SK-N-SH (cell line): ENCODE measurements at places on chromosomes 7 and 10.
A peak's percentile ranks its signal among the peaks of the same experiment; 100 is the strongest.

- DNase-seq, result no peak
Measured at GRCh38 chr7:100728196-100728595, 5.2 kb upstream of the ZAN start.

- no peak for DNase-seq
Measured at GRCh38 chr7:114141415-114141814, 222.6 kb upstream of the PPP1R3A start.

DNA sequence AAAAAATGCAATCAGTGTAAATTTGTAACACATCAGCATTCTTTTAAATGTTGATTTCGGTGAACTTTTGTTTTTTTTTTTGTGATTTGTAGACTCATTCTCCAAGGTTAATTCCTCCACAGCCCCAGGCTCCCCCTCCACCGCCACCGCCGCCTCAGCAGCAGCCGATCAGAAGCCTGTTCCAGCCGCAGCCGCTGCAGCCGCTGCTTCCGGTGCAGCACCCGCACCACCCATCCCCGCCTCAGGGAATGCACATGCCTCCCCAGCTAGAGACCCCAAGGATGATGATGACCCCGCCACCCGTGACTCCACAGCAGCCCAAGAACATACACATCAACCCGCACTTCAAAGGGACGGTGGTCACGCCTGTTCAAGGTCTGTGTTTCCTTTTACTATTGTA, 66.6 kb downstream of the RBM33 start:
- no peak for DNase-seq

DNA sequence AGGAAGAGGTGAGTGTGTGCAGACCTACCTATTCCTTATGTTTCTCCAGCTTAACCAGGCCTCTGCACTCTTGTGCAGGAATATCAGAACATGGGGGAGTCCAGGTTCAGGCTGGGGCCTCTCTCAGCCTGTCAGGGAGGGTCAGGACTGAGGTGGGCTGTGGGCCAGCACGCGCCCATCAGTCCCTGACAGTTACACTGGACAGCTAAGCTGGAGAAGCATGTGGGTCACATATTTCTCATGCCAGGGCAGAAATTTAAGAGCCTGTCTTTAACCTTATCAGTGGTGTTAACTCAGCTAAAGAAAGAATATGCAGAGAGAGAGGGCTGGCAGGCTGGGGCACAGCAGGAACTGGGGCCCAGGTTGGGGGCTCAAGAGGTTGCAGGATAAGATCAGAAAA, 8.7 kb upstream of the POLD2 start:
- DNase-seq, result no peak

DNA sequence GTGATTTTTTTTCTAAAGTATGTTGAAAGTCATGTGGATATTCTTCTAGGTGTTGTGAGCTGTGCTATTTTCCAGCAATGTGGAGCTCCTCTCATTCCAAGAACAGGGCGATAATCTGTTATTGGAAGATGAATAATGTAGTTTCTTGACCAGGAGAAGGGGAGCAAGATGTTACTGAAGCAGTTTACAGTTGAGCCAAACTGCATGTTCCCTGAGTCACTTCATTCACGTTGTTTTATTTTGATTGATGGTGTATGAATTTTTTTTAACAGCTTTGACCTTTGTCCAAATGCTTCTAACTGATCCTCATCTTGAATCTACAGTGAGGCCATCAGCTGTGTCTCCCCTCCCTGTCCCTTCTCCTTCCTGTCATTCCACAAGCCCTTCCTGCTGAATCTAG, 277.1 kb upstream of the KLF6 start:
- DNase-seq, result no peak

DNA sequence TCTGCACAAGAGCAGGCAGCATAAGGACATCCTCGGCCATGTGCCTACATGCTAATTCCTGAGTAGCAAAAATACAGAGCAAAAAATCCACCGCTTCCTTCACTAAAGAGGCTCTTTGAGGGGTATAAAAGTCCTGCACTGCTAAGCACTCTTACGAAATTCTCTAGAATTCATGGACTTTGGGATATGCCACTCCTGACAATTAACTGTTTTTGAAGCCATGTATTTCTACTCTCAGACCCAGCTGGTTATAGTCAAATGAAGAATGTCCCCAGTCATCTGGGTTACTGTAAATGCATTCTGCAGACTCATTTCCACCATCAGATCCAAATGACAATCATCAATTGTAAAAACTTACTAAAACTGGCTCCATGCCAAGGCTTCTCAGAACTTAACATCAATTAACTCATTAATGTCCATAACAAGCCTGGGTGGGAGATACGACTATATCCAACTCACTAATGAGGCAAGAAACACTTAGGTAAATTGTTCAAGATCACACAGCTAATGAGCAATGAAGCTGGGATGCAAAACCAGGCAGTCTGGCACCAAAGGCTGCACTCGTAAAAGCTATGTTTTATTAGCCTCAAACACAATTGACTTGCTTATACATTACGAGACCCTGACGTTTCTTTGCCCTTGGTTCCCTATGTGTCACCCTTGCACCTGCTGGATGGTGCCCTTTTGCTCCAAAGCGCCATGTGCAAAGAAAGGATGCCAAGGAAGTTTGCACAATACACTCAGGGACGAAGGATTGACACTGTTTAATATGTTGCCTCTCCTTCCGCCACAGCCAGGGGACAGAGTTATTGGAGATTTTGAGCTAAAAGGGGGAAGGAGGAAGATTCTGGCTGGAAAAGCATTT, 250.4 kb downstream of the ELMO1 start:
- no peak for DNase-seq

DNA sequence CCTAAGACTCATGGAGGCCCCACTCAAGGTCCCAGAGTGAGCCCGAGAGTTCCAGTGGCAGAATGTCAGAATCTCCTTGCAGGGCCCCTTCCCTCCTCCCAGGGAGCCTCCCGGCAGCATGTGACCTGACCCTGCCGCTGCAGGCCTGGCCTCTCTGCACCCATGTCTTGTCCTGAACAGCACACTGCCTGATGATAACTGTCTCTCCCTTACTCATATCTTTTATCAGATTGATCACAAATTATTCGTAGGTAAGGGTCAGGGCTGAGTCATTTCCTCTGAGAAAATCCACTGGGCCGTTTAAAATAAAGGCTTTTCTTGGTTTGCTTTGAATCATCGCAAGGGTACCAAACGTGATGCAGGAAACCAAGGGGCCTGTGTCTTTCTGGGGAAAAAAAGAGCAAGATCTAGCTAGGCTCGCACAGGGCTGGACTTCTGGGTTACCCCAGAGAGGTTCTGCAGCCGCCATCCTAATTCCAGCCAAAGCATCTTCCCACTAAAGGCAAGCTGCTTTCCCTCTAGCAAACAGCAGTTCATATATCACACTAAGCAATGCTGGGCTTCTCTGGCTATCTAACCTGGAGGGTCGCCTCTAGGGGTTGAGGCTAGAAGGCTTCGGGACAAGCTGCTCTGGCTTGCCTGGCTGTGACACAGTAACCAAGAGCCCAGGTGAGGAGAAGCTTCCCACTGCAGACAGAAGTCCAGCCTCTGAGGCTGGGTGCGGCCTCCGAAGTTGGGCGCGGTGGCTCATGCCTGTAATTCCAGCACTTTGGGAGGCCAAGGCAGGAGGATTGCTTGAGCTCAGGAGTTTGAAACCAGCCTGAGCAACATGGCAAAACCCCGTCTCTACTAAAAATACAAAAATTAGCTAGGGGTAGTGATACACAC, 104.9 kb downstream of the SPDYE5 start:
- no peak for DNase-seq

- no peak for DNase-seq
Measured at GRCh38 chr10:71314694-71315225, 4.3 kb upstream of the SLC29A3 start.

- DNase-seq, result no peak
Measured at GRCh38 chr7:17374654-17375053, 76.2 kb downstream of the AHR start.

GRCh38 chr10:84988011-84988410, 659.6 kb downstream of the CCSER2 start:
- DNase-seq, result no peak

GRCh38 chr7:71995111-71995510, 417.0 kb downstream of the CALN1 start:
- no peak for DNase-seq

DNA sequence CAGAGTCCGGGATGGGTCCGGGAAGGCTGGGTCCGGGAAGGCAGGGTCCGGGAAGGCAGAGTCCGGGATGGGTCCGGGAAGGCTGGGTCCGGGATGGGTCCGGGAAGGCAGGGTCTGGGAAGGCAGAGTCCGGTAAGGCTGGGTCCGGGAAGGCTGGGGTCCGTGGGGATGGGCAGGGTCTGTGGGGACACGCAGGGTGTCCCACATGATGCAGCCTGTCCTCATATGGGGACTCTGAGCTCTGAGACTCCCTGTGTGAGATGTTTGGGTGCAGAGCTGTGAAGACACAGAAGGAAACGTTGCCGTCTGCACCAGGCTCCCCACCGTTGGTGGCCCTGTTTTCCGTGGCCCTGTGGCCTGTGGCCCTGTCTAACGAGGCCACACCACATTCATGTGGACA, 45.7 kb upstream of the ADGRA1 start:
- no peak for DNase-seq

DNA sequence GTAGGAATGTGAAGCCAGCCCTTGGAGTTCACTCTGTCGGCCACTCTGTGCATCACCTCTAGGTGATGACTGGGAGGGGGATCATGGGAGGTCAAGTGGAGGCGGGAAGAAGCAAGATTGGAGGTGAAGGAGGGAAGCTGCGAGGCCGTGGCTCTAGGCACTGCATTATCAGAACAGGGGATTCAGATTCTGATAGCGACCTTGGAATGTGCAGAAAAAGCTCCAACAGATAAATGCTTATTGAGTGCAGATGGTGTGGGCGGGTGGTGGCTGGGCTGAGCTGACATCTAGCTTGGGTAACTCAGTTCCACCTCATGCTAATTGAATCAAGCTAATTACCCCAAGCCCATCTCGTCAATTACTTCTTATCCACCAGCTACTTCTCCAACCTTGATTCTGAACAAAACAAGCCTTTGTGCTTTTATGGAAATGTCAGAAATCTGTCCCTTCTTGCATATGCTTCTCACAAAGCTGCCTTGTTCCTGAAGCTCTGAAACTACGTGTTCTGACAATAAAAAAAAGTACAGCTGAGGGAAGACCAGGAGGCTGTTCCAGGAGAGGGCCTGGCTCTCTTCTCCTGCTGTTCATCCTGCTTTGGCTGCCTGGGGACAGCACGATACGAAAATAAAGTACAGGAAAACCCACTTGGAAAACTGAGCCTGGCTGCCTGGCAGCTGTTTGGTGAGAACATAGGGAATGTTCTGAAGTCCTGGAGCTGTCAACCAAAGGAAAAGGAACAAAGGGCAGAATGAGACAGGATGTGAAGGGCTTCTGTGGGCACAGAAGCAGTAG, 27.5 kb downstream of the STRA8 start:
- peak; percentile 57 for DNase-seq

- DNase-seq, result no peak
Measured at GRCh38 chr10:44995581-44995913, 5.2 kb upstream of the ZNF22 start.

GRCh38 chr7:119572541-119572940, 700.4 kb upstream of the KCND2 start:
- no peak for DNase-seq

DNA sequence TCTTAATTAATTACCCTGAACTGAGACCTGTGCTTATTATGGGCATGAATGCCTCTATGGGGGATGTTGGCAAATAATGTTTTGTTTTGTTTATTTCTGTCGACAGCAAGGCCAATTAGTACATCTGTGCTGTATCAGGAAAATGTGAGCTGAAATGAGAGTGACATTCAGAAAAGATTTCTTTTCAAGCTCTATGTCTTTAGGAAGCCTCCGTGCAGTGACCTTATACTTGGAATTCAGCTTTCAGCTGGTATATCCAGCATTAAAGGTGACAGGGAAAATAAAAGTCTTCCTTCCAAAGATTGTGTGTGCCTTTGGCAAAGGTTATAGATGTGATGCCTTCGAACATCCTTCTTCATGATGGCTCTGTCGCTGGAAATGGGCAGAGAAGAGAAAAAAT, 1061.1 kb downstream of the SORCS3 start:
- DNase-seq, result no peak

GRCh38 chr7:155645662-155646061, 1.2 kb downstream of the RBM33 start:
- DNase-seq, result no peak

GRCh38 chr7:138587485-138587884, 113.7 kb downstream of the SVOPL start:
- no peak for DNase-seq

GRCh38 chr7:14507617-14508016, 394.9 kb downstream of the DGKB start:
- no peak for DNase-seq

- DNase-seq, result peak; percentile 3
Measured at GRCh38 chr10:57699944-57700343, 567.8 kb downstream of the IPMK start.

DNA sequence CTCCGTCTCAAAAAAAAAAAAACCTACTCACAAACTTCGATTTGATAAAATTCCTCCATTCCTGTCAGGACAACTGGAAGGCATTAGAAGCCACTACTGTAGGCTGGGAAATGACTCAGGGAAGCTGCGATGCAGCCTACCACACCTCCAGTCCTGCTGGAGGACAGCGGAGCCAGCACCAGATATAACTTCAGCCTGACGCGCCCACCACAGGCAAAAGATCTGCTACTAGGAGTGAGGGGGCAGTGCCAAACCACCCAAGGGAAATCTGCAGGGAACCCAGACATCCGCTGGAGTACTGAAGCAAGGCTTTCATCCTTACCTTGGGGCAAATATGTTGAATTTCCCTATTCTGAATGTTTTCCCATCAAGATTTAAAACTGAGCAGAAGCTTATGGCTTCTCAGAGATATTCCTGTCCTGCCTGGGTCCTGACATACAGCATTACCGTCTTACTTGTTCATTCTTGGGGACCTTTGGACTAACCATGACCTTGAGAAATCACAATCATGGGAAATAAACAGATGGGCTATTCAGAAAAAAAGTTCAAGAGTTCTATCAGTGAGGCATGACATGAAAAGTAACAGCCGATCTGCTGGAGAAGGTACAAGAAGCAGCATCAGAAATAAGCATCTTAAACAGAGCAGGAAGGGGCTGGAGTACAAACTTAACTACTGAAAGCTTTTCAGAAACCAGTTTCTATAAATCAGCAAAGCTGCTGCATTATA, 20.4 kb downstream of the BCCIP start:
- no peak for DNase-seq

DNA sequence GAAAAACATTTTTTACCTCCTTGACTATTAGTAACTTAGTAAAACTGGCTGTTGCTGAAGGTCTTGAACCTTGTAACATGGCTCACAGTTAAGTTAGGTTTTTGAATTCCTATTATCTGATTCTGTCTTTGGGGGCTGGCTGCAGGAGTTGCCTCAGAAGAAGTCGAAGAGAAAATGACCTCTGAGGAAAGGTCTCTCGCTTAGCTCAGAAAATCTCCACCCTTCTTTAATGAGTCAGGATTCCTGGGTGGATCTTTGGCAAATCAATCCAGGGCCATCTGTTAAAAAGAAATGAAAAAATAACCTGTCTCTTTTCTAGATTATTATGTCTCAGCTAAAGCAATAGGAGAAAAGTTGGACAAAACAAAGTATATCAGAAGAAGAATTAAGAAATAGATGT, 267.8 kb upstream of the SEMA3C start:
- DNase-seq, result no peak

DNA sequence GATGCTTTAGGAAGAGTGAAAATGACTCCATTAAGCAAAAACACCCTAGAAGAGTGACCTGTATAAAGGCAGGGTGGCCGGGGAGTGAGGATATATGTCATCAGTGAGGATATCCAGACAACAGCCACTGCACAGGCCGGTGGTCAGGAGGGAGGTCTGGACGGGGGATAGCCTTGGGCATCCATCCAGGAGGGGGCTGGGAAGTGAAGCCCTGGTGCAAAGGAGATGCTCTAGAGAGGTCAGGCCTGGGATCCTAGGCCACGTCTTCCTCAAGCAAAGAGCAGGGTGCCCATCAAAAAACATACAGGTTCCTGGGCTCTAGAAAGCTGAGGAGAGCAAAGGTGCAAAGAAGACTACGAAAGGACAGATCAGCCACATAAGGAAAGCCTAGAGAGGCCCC, 25.6 kb downstream of the FAM171A1 start:
- peak; percentile 74 for DNase-seq
